ENCODE measurements at places on chromosomes 16 and 17. TPM values are rescaled to one million over a fixed set of nuclear protein-coding genes. Genes with fewer than 3 reads are reported as not detected.

Gene MT1F
- 1.3 TPM for total RNA-seq

Gene SLC2A4
- total RNA-seq = 124 TPM

Gene KRT27
- not detected for total RNA-seq

Gene KLHL10
- not detected for total RNA-seq

Gene CCL13
- 0.80 TPM for total RNA-seq

Gene ADAM11
- 16.1 TPM for total RNA-seq

Gene MYH2
- total RNA-seq = not detected

Gene GPRC5C
- total RNA-seq = 40.2 TPM

Gene QRICH2
- 1.0 TPM for total RNA-seq

Gene CLDN7
- not detected for total RNA-seq

Gene KRTAP9-6
- not detected for total RNA-seq

Gene MT2A
- total RNA-seq = 66.4 TPM

Gene FNDC8
- not detected for total RNA-seq

Gene SDR42E2
- total RNA-seq = not detected

Gene CCDC200
- not detected for total RNA-seq

Gene ZNF423
- 4.5 TPM for total RNA-seq

Gene ZG16
- total RNA-seq = not detected

Gene TBC1D3K
- total RNA-seq = not detected

Gene CCDC78
- total RNA-seq = 0.39 TPM

Gene CIBAR2
- total RNA-seq = not detected

Gene GAS2L2
- total RNA-seq = not detected
